ENCODE measurements at places on chromosomes 2 and 18.
A peak's percentile ranks its signal among the peaks of the same experiment; 100 is the strongest.

GRCh38 chr18:72541871-72542332 is 2.2 kb downstream of the CBLN2 start:
- DNase-seq, result no peak

GRCh38 chr2:234793212-234793785 is 158.5 kb upstream of the SH3BP4 start:
- no peak for DNase-seq

GRCh38 chr2:173254659-173255058 is 100.0 kb upstream of the CDCA7 start:
- DNase-seq, result no peak

DNA sequence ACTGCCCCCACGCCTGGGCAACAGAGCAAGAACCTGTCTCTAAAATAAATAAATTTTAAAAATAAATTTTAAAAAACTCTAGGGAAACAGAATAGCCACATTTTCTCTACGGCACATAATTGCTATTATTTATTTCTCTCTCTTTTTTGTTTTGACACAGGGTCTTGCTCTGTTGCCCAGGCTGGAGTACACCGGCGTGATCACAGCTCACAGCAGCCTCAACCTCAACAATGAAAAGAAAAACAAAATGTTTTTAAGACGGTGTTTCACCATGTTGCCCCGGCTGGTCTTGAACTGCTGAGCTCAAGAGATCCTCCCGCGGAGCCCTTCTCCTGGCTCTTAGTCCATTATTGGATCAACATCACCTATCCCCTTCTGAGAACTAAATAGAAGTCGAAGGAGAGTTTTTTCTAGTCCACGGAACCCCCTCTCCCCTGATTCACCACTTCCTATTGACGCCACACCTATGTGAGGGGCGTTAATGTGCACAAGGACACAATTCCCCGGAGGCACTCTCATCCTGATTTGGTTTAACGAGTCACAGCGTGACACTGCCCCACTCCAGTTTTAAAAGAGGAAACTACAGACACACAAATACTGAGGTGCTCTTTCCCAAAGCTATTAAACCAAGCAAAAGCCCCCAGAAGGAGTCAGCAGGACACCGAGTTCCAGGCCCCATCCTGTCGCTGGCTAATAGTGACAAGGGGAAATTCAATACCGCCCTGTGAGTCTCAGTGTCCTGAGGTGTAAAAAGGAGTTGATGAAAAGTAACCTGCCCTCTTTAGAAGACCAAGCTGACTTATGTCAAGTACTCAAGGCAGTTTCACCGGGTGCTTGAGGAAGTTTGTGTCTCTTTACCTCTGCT is 1.1 kb downstream of the NPC1 start:
- DNase-seq, result peak; percentile 16

- DNase-seq, result no peak
Measured at GRCh38 chr2:135885709-135886108, 9.5 kb upstream of the MCM6 start.

DNA sequence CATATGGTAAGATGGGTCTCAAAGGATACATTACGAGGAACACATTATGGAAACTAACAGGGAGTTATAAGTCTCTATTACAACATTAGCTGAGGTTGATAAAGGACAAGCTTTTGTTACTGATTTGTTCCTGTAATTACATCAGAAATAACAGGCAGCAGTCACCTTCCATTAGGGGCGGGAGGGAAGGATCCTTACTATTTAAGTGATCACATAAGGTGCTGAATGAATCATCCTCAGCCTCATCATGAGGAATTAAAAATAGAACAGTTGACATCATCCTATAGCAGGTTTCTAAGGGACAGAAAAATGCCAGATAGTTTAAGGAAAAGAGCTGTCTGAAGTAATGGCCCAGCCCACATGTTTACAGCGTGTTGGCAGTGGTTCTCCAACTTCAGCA is 86.9 kb upstream of the MGAT5 start:
- peak; percentile 15 for DNase-seq

DNA sequence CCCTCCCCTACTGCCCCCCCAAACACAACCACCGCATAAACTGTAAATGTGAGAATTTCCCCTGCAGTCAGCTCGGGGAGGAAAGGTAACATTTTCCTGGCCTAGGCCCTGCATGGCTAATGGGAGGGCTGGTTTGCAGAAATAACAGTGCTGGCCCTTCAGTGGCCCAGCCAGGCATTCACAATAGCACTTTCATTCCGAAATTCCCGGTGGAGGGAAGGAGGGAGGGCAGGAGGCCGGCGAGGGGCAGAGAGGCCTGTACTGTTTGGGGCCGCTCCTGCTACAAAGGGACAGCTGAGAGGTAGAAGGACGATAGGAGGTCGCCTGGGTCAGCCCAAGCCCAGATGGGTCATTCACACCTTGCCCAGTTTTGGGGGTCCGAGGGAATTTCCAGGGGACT is 11.3 kb downstream of the CYP26B1 start:
- no peak for DNase-seq

DNA sequence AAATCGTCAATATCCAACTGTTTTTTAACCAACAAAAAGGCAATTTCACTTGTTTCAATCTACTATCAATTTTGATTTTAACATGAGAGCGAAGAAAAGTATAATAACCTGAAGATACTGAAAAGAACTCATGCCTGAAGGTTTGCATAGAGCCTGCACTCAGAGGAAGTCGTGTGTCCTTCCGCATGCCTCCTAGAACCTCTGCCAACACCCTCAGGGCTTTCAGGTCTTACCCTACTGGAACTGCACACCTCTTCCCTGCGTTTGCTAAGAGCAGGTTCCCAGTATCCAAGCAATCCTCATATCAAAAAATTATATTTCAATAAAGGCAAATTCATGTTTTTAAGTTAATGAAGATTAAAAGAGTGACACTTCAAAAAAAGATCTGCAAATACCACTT is 74.7 kb downstream of the PIAS2 start:
- no peak for DNase-seq

Measured in fibroblast of the aortic adventitia (primary cell).